ENCODE measurements at places on chromosomes 4 and X.

GRCh38 chrX:37998586-37999262 lies 7.6 kb upstream of the SYTL5 start:
- no peak for DNase-seq

DNA sequence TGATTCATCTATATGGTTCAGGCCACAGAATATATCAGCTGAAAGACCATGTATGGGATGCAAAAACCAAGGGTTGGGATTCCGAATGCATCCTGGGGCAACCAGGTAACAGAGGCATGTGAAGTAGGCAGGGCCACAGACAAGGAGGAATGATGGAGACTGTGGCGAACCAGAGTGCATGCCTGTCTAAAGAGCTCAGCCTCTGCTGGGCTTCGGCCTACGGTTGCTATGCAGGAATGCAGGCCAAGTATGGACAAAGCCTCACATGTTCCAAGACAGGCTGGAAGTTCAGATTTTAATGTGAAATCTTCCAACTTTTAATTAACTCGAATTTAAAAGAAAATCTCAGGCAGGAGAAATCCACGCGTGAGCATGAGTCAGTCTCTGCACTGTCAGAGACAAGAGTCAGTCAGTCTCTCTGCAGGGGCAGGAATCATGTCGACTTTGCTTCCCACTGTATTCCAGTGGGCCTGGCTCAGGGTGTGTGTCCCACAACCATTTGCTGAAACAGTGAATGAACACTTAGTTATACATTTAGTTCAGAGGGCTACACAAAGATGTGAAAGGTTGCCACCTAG lies 344.4 kb downstream of the UNC5C start:
- no peak for DNase-seq

DNA sequence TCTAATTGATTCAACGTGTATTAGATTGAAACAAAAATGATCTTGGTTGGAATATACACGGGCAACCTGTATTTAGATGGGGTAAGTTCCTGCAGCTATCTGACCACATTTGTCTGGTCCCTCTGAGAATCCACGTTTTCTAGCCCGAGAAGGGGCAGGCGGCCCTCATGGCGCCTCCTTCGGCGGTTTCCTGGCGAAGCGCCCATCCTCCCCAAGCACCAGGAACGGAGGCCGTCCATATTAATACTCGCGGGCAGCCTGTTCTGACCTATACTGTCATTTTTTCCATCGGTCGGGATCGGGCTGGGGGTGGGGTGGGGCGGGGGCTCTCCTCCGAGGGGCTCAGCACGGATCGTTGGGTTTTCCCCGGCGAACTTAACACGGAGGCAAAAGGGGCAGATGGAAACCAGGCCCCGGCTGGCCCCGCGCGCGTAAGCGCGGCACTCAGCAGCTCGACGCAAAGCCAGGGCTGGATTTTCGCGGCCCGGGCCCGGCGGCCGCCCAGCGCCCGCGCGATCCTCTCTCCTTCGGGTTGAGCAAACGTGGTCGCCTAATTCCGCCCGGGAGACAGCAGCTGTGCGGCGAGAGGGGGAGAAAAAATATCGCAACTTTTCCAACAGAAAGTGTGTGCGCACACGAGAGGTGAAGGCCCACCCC lies 77.2 kb upstream of the BCOR start:
- no peak for DNase-seq

DNA sequence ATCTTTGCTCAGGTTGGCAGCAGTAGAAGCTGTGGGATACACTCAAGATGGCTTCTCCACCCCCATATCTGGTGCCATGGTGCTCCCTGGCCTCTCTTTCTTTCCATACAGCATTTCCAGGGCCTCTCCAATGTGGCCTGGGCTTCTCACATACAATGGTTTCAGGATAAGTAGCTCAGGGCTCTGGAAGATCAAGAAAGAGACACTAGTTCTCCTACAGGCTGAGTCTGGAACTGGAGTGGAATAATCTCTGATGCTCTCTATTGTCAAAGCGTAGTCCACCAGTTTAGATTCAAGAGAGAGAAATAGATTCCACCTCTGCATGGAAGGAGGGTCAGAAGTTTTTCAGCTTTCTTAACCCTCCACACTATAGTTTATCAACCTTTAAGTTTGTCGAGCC lies 138.2 kb upstream of the AADAT start:
- DNase-seq, result no peak

DNA sequence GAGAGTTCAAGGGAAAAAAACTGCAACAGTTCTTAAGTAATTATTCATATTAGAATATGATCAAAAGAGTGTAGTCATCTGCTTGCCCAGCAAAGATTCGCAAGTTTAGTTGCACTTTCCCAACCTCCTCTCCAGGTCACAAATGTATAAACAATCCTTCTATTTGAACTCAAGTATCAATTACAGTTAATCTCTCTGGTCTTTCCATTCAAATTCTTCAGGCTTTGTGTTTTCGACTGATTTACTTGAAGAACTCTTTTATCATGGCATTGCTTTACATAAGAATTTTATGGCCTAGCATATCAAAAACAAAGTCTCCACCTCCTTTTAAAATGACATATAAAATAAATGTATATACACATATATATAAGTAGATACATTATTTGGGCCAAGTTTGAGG lies 1009.6 kb upstream of the DIAPH2 start:
- DNase-seq, result no peak

- no peak for DNase-seq
These were observed 2.6 kb downstream of the FLNA start for GRCh38 chrX:154371789-154372300.

DNA sequence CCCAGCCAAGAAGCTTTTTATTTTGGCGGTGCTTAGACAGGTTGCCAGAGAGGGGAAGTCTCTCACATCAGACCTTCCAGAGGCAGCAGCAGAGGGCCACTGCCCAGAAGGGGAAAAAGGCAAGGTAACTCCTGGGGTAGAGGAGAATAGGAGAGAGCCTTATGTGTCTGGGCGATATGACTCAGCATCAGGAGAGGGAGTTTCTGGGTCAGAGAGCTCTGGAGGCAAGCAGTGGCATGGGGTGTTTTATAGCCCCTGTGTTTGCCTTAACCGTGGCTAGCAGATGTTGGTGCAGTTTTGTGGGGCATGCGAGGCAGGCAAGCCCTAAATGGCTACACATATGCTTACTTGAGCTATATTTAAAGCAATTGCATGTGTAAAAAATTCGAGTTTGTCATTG lies 8.3 kb upstream of the ZXDB start:
- no peak for DNase-seq

DNA sequence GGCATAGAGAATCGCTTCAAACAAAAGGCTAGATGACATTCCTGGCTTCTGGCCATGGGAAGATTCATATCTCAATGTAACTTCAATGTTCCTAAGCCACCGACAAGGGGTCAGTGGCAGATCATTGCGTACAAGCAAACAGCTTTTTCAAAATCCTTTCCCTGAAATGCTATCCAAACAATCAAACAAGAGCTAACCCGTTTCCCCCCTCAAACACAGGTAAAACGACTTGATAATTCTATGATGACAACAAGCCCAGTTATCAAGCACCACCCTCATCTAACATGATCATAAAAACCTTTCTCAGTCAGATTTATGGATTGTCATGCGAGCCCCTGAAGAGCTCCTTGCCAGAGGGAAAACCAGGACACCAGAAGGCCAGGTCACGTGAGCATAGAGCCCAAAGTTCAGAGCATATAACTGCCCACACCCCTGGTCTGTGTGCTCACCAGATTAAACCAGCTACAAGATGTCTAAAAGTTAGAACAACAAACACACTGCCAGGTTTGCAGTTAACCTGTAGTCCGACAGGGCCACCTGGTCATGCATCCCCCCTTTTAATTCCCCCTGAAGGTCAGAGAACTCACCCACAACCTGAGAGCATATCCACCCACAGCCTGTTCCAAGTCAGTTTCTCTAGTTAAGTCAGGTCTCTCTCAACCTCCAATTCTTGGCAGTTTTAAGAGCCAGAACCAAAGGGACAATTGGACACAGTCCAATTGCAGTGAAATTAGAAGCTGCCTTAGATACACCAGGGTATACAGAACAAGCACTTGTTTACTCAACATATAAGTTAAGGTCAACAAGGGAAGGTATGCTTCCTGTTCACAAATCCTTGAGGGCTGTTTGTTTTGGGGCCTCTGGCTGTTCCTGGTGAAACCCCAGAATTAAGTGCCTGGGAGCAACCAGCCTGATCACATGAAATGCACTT lies 248.1 kb upstream of the PPARGC1A start:
- DNase-seq, result no peak

DNA sequence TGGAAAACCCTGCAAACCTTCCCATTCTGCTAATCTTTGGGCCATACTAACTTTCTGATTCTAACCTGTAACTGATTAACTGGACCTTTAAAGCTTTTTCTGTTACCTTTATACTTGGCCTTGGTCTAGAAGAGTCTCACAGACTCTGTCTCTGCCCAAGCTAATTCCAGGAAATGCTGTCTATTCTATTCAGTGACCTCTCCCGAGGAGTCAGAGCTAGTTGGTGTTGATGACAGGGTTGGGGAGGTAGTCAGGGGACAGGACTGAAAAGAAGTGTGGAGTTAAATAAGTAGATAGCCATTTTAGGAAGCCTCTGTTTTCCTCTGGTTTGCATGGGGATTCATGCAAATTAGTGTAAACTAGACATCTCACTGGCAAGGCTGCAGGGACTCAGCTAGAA lies 429.5 kb downstream of the GRID2 start:
- DNase-seq, result no peak

DNA sequence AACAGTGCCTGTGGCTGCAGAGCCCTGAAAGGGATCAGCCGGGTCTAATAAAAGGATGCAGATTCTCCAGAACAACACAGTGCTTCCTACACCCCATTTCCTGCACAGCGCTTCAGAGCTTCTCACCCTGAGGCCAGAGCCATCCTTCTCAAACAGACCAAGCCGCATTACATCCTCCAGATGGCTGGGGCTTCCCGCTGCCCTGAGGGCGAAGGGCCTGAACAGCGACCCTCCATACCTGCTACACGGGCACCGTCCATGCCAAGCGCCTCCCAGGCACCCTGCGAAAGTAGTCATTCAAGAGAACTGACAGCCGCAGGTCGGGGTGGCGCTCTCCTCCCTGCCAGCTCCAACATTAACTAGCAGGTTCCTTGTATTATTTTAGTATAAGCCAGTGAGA lies 36.5 kb downstream of the ACOX3 start:
- DNase-seq, result no peak

GRCh38 chr4:30770812-30771211 lies 50.6 kb downstream of the PCDH7 start:
- DNase-seq, result no peak

- peak; percentile 15 for DNase-seq
These were observed 12.5 kb downstream of the TRAPPC2 start for GRCh38 chrX:13721819-13722519.

- DNase-seq, result no peak
These were observed 98.8 kb upstream of the DHX15 start for GRCh38 chr4:24683116-24683515.

DNA sequence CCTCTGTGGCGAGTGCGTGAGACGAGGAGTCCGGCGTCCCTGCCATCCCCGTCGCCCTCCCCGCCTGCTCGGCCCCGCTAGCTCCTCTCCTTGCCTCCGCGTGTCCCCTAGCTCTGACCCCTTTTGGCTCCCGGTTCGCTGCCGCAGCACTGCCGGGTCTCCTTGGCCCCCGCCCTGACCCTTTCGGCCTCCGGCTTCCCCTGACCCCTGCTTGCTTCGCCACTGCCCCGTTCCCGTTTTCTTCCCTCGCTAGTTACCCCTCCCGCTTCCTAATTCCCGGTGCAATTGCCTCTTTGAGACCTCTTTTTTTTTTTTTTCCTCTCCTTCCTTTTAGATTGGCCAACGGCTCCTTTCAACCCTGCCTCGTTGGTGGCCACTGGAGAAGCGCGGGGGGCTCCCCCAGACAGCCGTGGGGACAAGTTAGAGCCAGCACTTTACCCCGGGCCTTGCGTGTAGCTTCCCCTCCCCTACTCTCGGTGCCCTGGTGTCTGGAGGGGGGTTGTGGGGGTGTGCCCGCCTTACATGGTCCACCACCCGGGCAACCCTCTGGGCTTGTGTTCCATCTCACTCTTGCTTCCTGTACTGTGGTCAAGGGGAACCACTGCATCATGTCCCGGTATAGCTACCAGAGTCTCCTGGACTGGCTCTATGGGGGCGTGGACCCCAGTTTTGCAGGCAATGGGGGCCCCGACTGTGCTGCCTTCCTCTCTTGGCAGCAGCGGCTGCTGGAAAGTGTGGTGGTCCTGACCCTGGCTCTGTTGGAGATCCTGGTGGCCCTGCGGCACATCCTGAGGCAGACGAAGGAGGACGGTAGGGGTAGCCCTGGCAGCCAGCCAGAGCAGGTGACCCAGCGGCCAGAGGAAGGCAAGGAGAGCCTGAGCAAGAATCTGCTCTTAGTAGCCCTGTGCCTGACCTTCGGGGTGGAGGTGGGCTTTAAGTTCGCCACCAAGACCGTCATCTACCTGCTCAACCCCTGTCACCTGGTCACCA lies 548 bp downstream of the TMEM164 start:
- DNase-seq, result no peak

Measured in hypothalamus (tissue), 51 donors.